GM23338 (cell line): ENCODE measurements at places on chromosomes 6 and 20. TPM values are rescaled to one million over a fixed set of nuclear protein-coding genes. Genes with fewer than 3 reads are reported as not detected.

- no peak for DNase-seq
Measured at GRCh38 chr6:101845621-101846020, 452.1 kb downstream of the GRIK2 start.

GRCh38 chr6:36547646-36548400 lies 544 bp upstream of the STK38 start:
- no peak for DNase-seq

C20orf202 gene
- total RNA-seq, result not detected in 2 replicates

- no peak for DNase-seq
Measured at GRCh38 chr6:121765060-121765459, 329.6 kb downstream of the GJA1 start.

LZTS3 gene
- 29.4 and 40.7 TPM in 2 replicates for total RNA-seq

GRCh38 chr6:125637207-125637606 lies 112.2 kb upstream of the HEY2 start:
- no peak for DNase-seq

DNA sequence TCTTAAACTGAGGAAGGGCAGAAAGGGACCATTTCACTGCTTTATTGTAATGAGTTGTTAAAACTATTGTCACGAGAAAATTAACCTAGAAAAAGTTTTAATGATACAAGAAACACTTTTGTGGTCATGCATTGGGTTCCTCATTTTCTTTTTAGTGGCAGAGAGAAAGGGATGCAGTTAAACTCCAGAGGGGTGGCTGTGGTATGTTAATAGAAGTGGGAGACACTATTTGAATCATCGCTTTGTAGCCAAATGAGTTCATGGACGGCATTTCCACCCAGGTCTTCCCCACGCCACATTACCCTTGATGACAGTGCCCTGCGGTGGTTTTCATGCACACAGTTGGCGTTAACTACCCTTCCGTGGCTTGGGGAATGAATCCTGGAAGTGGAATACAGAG lies 235.6 kb downstream of the PLCB1 start:
- DNase-seq, result no peak

DNA sequence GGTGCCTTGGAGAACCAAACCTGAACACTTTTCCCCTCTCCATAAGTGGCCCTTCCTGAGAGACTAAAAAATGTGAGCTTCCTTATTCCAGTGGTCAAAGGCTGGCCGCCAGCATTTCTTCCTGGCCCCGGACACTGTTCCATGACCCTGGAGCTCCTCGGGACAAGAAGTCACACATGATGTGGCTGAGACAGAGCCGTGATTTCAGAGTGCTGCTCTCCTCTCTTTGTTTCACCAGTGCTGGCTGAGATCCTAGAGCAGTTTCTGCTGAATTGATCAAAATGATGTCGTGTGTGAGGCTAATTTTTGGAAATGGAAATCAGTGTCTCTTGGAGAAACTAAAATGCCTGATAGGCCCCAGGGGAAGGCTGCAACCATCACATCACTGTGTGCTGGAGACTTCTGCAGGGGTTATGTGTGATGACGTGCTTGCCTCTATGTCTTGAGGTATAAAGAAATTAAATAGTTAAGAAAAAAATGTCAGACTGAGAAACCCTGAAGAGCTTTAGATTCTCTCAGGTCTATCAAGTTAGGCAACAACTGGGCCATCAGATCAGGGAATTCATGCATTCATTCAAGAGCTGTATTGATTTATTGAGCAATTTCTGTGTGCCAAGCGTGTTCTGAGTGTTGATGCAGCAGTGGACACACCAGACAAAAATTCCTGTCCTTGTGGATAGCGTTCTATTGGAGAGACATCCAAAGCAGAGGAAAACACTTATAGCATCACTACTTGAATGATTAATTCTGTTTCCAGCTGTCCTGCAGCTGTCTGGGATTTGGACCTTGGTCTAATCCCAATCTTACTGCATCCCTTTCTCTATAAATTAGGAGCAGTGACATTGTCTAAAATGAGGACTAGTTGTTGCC lies 72.7 kb upstream of the CCN6 start:
- DNase-seq, result no peak

GRCh38 chr6:81753711-81754577 lies 1.5 kb upstream of the TENT5A start:
- peak; percentile 77 for DNase-seq

POM121L2 gene
- 0.07 TPM in 1 of 2 replicates, not detected in the other for total RNA-seq

DNA sequence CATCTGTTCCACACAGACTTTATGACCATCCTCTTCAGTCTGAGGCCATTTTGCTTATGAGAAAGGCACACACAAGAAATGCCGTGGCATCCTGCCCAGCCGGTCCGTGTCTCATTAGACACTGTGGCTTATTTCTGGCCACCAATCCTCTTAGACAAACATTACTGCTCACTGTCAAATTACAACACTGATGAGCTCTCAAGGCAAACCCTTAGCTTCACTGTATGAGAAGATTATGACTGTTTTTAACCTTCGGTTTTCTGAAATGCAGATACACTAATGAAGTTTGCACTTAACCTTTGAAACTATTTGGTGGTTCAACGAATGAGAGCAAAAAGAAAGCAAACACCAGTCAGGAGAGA lies 50.5 kb upstream of the DST start:
- DNase-seq, result no peak

PSORS1C1 gene
- total RNA-seq, result 0.16 TPM in 1 of 2 replicates, not detected in the other

NKX2-2 gene
- total RNA-seq, result not detected in 2 replicates

PSORS1C2 gene
- not detected in 2 replicates for total RNA-seq

DNA sequence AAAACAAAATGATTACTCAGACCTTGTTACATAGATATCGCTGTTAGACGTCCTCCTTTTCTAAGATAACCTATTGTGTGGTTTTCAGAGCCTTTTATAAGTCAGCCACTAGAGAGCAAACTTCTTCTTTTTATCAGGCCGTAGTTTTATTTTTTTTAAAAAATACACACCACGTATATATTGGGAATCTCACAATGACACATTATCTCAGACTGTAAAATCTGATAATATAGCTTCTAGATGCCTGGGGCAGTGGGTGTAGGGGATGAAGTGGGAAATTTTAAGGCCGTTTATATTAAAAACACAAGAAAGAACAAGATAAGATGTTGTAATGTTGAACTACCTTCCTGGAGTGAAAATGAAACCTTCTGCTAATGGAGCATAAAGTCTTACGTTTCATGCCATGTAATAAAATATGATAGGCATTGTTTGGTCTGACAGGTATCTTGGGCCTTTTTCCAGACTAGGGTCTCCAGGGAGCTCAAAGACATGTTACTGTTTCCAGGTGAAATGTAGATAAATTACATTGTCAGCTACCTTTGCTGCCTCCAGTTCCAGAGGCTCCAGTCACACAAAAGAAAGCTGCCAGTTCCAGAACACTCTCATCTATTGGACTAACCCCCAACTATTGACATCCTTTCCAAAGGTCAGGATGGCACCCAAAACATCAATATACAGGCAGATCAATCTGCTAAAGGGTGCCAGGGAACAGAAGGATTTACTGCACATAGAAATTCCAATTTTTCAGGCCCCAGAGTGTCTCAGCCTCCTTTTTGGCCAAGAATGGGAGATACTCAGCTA lies 130.2 kb upstream of the AKIRIN2 start:
- DNase-seq, result peak; percentile 50

GRCh38 chr6:54053881-54054391 lies 57.3 kb upstream of the MLIP start:
- DNase-seq, result peak; percentile 17

DNA sequence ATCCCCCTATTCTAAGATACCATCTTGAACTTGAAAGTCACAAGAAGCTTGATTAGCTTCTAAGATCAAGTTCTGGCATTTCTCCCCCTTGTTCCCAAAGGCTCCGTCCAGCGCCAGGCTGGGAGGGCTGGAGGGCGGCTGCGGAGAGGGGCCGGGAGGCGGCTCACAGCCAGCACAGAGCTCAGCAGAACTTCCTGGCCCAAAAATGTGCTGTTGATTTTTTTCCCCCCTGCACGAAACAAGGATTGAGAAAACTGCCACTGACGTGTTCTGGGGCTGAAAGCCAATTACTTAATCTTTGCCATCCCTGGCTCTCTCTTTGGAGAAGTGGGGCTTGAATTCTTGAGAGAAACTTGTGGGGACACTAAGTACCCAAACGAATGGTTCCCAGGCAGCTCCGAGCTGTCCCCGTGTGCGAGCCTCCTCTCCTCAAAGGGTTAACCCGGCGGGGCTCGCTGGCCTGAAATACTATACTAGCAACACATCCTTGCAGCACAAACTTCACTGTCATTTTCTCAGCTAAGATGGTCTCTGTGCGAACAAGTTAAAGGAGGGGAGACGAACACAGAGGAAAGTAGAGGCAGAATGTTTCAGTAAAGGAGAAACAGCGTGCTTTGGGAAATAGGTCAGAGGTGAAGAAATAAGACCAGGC lies 452 bp downstream of the TRAF3IP2 start:
- DNase-seq, result peak; percentile 83

- no peak for DNase-seq
Measured at GRCh38 chr6:111338843-111339242, 144.2 kb downstream of the REV3L start.

DNA sequence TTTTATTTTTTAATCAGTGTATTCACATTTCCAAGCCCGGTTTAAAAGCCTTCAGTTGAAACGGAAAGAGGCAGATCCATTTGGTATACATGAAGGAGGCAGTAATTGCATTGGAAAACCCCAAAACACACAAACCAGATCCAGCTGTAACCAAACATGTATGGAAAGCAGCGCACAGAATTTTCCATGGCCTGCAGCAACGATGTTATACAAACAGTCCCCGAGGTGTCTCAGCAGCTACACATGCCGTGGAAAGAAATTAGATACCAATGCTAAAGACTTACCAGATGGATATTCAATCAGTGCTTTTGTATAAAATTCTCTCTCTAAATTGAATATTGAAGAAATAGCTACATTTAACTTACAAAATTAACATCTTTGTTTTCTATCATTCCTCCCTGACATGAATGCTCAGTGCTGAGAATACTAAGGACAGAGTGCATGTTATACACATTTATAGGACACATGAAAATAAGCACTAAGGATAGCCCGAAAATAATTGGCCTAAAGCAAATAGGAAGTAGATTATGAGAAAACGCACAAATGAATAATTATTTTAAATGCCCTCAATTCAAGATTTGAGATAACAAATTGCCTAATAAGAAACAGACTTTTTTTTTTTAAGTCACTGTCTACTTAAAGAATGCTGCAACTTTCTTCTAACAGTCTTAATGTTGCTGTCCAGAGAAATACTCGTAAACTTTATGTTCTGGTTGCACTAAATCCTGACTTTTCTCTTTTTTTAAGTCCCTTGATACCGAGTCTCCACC lies 713.1 kb downstream of the HDGFL1 start:
- DNase-seq, result no peak

GPR6 gene
- total RNA-seq, result 0.49 TPM in 1 of 2 replicates, not detected in the other

GRCh38 chr6:68059261-68059660 lies 575.8 kb upstream of the ADGRB3 start:
- DNase-seq, result no peak

- DNase-seq, result no peak
Measured at GRCh38 chr20:50558483-50558925, 48.3 kb downstream of the PTPN1 start.

CRNKL1 gene
- 24.2 and 25.9 TPM in 2 replicates for total RNA-seq

ULBP1 gene
- total RNA-seq, result 1.0 and 1.7 TPM in 2 replicates

HLA-G gene
- total RNA-seq, result 1.5 and 2.8 TPM in 2 replicates

GRCh38 chr6:12138381-12138780 lies 126.3 kb downstream of the HIVEP1 start:
- DNase-seq, result no peak

DNA sequence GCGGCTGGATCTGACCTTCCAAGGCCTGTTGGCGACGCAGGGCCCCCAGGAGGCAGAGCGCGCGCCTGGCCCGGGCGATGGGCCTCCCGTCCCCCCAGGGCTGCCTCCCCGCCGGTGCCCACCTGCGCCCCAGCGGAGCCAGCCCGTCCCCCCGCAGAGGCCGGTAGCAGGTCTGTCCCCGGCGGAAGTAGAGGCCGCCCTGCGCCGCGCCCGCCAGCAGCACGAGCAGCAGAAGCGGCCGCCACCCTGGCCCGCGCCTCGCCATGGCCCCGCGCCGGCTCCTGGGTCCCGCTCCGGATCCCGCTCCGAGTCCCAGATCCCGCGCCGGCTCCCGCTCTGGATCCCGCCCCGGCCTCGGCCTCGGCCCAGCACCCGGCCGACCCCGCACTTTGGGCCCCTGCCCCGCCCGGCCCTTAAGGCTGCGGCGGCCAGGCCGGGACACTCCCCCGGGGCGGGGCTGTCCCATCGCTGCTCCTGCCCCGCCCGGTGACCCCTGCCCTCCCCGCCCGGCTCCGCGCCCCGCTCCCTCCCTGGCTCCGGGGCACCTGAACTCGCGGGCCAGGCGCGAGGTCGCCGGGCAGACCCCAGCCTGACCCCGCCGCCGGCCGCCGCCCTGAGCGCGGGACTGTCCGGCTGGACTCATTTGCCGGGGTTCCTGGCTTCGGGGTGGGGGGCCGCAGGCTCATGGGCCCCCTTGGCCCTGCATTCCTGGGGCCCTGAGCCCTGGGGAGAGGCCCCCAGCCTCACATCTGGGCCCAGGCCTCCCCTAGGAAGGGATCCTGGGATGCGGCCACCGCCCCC lies at the start of gene CTSZ:
TSS of gene CTSZ (minus strand) at position 391 of the 801 bp plus-strand sequence. CDS start at position 265, 126 bp downstream.
- peak; percentile 85 for DNase-seq

GRCh38 chr6:46899659-46900058 lies 22.1 kb downstream of the ADGRF5 start:
- DNase-seq, result peak; percentile 33

DNA sequence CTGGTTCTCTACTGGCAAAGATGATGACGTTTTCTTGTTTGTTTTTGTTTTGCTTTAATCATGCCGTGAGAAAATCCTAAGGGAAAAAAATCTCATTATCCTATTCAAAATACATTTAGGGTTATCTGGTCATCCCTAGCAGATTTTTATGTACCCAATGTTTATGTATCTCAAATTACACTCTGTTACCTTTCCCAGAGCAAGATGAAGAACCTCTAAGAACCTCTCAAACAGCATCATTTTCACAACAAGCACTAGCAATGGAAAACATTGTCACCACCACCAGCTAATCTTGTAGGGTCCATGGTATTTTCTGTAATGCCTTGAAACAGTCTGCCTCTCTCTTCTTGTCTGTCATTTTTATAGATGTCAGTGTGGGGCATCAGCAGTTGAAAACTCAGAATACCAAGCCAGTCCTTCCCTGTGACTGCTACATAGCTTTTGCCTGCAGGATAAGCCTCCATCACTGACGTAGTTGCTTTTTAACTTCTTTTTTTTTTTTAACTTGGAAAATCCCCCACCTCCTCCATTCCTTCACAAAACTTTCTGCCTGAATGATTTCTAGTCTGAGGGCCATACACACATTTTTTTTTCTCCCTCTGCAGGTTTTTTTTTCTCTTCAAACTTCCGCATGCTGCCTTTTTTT lies 2.4 kb upstream of the SNAP25 start:
- peak; percentile 8 for DNase-seq

RNF39 gene
- 0.85 and 0.94 TPM in 2 replicates for total RNA-seq

FAM229B gene
- total RNA-seq, result 4.4 and 4.7 TPM in 2 replicates

GTSF1L gene
- total RNA-seq, result not detected in 2 replicates

DNA sequence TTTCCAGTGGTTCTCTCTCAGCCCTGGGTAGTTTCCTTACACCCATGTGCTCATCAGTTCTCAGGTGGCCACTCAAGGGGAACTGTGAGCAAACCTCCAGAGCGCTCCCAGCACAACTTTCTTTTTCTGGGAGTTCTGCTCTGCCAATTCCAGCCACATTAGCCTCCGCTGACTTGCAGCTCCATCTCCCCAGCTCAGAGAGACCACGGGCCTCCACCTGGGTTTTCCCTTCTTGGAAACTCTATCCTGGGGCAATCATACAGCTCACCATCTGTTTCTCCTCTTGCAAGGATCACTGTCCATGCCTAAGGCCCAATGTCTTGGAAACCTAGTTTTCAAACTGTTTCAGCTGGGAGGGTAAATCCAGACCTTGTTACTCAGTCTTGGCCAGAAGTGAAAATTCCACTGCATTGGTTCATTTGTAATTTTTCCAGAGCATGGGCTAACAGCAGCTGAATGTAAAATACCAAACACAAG lies 129.9 kb downstream of the EYA2 start:
- no peak for DNase-seq

GRCh38 chr6:48183811-48184605 lies 73.0 kb upstream of the PTCHD4 start:
- no peak for DNase-seq

TMC2 gene
- total RNA-seq, result 0.12 TPM in 1 of 2 replicates, not detected in the other
